ENCODE measurements at places on chromosomes 7 and 10. TPM values are rescaled to one million over a fixed set of nuclear protein-coding genes. Genes with fewer than 3 reads are reported as not detected.

Gene DRGX
- polyA plus RNA-seq = not detected

Gene GIMAP5
- polyA plus RNA-seq = 3.8 TPM

Gene JAKMIP3
- polyA plus RNA-seq = not detected

Gene ACSM6
- 0.07 TPM for polyA plus RNA-seq

Gene ADAM8
- 2.5 TPM for polyA plus RNA-seq

Gene HOXA10
- polyA plus RNA-seq = not detected

Gene FGL2
- polyA plus RNA-seq = 21.6 TPM

Gene TFEC
- polyA plus RNA-seq = 12.2 TPM

Gene PRSS37
- not detected for polyA plus RNA-seq

Gene EVX1
- polyA plus RNA-seq = not detected

Data from small intestine (tissue), 16 donors.